ENCODE measurements at places on chromosomes 5 and 9.

DNA sequence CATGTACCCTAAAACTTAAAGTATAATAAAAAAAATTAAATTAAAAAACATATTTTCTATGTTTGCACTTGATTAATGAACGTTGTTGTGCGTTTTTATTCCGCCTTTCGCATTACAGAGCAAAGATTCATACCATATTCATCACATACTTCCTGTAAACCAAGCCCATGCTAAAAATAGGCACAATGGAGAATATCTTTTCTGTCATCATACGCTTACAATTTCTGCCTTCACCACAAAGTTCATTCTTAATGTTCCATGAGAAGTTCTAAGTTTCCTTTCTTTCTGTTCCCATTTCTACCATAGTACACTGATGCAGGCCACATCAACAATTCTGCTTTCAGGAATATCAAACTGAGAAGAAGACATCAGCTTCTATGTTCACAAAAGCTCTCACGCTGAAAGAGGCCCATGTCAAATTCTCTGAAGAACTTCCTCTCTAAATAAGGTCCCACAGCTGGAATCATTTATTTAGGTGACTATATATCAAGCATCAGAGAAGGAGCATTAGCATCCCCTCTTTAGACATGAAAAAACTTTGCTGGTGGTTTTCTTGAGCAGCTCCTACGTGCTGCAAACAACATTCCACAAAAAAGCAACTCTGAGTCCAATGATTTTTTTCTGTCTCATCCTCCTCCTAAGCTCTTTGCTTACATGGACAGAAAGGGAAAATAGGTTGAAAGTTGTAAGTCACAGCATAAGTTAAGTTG is 456.4 kb downstream of the CDH10 start:
- DNase-seq = no peak

DNA sequence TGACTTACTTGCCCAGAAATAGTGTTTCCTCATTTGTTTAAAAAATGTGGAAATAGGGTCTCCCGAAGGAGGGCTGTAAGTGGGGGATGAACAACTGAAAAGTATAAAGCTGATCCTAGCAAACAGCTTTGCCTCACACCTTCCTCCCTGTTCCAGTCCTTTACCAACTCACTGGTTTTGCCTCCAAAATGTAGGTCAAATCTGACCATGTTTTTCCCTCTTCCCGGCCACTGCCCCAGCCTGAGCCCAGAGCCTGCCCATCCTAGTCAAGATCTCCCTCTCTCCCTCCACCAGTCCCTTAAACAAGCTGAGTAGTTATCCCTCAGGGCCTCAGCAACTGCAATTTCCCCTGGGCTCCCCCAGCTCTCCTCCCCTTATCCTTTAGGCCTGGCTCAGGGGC is 82.4 kb upstream of the FBXW11 start:
- no peak for DNase-seq

DNA sequence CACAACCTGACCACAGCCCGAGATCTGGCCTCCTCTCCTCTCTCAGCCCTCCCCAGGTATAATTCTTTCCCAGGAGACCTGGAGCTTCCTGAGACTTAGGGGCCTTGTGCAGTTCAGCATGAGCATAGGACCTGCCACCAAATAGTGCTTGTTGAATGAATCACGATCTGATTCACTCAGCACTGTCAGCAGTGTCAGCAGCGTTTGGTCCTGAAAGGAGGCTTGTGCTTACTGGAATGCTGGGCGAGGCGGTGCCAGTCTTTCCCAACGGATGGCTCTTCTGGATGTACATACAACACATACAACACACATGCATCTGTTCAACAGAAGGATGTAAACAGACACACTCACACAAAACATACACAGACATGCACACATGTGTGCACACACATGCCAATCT is 173.3 kb downstream of the COL23A1 start:
- DNase-seq = no peak

GRCh38 chr5:12624776-12625560 is 720.7 kb upstream of the CTNND2 start:
- no peak for DNase-seq

GRCh38 chr5:66324357-66324756 is 180.3 kb downstream of the SREK1 start:
- DNase-seq = no peak

GRCh38 chr9:135814421-135815095 is 92.8 kb downstream of the CAMSAP1 start:
- no peak for DNase-seq

GRCh38 chr5:52710310-52710971 is 77.3 kb upstream of the ITGA1 start:
- DNase-seq = no peak

DNA sequence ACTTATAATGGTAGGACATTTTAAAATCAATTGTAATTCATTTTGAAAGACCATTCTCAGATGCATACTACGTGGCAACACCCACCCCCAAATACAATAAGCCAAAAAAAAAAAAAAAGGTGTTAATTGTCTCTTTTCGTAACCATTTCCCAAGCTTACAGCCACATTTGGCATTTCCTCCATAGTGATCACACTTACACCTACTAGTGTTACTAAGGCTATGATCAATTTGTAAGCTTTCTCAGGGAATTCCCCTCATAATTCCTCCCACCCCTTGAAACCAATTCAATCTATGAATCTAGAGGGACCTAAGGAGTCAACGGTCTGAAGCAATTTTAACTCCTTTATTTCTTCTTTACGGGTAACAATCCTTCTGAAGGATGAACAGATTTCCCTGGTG is 40.1 kb downstream of the NR2F1 start:
- DNase-seq = no peak
